Large intestine (tissue), 12 donors: ENCODE measurements at places on chromosomes 1 and 21. TPM values are rescaled to one million over a fixed set of nuclear protein-coding genes. Genes with fewer than 3 reads are reported as not detected.

CELA2A gene
- polyA plus RNA-seq: 0.18 TPM

ANXA9 gene
- polyA plus RNA-seq: 3.2 TPM

TMEM51 gene
- polyA plus RNA-seq: 35.7 TPM

CASQ2 gene
- 1.8 TPM for polyA plus RNA-seq

KIF26B gene
- 3.9 TPM for polyA plus RNA-seq

IGSF21 gene
- polyA plus RNA-seq: 0.54 TPM

WNT2B gene
- 7.5 TPM for polyA plus RNA-seq

HEATR1 gene
- 19.5 TPM for polyA plus RNA-seq

SYT14 gene
- 1.0 TPM for polyA plus RNA-seq

KRTAP19-3 gene
- polyA plus RNA-seq: not detected

CD1E gene
- polyA plus RNA-seq: 0.34 TPM

CHRM3 gene
- polyA plus RNA-seq: 9.5 TPM

TMEM269 gene
- 0.10 TPM for polyA plus RNA-seq

PRR9 gene
- 0.06 TPM for polyA plus RNA-seq

- no peak for DNase-seq
Observed at GRCh38 chr1:87941337-87941946, 612.8 kb downstream of the LMO4 start.

DNA sequence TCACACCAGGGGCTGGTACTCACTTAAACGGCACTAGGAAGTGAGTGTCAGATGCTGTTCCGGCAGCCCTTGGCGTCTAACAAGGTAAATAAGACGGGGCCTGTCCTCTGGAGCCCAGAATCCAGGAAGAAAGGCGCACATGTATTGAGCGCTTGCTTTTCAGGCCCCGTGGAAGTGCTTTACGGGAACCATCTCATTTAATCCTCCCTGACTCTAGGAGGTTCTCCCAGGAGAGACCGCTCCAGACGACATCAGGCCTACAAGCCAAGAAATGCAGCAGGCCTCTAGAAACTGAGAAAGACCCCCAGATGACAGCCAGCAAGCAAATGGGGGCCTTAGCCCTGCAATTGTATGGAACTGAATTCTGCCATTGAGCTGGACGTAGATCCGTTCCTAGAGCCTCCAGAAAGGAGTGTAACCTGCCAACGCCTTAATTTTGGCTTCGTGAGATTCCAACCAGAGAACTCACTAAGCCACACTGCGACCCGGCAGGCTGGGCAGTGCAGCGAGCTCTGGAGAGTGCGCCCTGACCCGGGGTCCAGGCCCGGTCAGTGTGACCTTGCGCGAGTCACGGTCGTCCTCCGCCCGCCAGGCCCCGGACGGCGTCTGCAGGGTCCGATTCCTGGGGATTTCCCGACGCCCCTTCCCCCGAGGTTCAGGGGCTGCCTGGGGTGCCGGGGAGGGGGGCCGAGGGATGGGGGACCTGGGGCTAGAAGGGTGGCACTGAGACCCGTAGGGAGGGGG lies 532 bp upstream of the MANEAL start:
- no peak for DNase-seq

DNA sequence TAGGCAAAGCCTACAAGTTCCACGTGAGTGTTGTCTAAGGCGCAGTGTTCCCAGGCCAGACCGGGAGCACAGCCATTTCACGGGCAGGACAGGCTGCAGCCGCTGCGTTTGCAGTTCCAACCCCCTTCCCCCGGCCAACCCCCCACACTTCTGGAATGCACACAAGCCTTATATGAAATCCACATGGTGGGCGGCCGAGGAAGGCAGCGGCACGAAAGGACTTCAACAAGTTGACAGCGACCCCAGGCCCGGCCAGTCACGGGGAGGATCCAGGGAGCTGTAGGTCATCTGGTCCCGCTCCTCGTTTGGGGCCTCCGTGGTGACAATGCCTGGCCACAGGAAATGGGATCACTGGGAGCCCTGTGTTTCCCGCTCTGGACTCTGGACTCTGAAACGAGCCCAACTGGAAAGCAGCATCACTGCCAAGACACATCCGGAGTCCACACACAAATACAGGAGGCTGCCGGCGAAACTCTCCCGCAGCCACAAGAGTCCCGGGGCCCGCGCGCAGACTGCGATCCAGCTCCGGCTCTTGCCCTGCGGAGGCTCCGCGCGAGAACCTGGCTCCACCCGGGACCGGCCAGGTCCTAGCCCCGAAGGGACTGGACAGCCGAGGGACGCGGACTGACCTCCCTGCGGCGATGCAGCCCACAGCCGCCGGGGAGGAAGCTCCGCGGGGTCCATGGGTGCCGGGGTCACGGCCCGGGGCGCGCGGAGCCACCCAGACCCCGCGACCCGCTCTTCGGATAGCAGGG lies 794 bp downstream of the NID1 start:
- peak; percentile 53 for DNase-seq

DNA sequence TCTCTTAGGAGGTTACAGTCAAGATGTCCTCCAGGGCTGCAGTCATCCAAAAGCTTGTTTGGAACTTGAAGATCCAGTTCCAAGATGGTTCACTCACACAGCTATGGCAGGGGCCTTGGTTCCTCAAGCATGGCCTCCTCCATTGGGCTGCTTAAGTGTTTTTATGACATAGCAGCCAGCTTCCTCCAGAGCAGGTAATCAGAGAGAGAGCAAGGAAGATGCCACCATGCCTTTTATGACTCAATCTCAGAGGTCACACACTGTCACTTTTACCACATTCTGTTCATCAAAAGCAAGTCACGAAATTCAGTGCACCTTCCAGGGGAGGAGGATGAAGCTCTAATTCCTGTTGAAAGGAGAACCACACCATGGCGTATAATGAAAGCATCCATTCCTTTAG lies 17.1 kb downstream of the ELAPOR1 start:
- no peak for DNase-seq

DNA sequence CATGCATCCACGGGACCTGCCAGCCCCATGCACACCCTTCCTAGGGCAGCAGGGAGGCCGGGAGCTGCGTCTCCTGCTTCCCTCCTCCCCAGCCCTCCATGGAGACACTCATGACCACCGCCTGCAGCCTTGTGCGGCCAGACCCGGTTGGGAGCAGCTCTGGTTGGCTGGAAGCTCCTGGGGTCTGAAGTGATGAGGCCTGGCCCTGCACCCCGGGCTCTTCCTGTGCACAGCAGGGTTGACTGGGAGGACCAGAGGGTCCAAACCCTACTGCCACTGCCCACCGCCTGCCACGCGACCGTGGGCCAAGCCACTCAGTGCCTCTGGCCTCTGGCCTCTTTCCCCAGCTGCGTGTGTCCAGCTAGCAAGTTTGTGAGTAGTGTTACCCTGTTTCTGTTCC lies 111.1 kb upstream of the COL6A1 start:
- DNase-seq: no peak

DNA sequence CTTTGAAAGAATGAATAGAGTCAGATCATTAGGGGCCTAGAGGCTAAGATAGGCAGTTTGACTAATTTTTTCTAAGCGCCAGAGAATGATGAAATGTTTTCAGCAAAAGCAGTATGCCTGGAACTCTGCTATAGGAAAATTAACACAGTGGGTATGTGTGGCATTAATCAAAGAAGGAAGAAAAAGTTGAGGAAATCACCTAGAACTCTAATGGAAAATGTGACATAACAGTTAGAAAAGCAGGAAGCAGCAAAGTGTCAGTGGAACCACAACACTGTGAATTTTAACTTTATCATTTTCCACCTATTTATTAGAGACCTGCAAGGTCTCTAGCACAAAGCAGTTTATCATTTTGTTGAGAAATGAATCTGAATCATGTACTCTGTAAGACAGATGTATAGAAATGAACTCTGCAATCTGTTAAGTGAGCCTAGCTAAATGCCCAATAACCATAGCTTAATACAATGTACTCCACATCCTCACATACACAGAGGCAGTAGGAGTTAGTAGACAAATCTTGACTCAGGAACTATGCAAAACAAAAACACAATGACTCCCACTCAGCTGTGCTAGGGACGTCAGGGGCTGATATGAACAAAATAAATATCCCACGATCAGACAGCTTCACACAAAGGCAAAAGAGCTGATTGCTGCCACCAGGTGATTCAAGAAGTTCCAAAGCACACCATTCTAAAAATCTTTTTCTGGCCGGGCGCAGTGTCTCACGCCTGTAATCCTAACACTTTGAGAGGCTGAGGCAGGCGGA lies 500.7 kb upstream of the NFIA start:
- no peak for DNase-seq

DNA sequence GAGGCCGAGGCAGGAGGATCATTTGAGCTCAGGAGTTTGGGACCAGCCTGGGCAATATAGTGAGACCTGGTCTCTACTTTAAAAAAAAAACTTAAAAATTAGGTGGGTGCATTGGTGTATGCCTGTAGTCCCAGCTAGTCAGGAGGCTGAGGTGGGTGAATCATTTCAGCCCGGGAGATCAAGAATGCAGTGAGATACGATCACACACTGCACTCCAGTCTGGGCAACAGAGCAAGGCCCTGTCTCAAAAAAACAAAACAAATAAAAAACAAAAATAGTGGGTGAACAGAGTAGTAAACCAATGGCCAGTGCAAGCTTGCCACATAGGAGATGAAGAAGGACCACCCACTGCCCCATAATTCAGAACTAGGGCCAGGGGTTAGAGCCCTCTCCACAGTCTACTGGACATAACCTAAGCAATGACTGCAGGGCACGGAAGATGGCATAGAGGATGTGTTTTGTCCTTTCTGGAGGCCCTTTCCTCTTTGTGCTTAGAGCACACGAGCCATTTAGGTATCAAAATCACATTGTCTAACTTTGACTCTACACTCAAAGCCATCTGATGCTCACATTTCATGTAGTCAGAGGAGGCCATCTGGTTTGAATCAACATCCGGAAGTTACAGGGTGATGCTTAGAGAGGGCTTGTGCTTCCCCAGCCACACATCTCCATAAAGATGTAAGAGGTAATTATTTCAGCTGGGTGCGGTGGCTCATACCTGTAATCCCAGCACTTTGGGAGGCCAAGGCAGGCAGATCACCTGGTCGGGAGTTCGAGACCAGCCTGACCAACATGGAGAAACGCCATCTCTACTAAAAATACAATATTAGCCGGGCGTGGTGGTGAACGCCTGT lies 12.6 kb downstream of the CD2 start:
- DNase-seq: no peak

DNA sequence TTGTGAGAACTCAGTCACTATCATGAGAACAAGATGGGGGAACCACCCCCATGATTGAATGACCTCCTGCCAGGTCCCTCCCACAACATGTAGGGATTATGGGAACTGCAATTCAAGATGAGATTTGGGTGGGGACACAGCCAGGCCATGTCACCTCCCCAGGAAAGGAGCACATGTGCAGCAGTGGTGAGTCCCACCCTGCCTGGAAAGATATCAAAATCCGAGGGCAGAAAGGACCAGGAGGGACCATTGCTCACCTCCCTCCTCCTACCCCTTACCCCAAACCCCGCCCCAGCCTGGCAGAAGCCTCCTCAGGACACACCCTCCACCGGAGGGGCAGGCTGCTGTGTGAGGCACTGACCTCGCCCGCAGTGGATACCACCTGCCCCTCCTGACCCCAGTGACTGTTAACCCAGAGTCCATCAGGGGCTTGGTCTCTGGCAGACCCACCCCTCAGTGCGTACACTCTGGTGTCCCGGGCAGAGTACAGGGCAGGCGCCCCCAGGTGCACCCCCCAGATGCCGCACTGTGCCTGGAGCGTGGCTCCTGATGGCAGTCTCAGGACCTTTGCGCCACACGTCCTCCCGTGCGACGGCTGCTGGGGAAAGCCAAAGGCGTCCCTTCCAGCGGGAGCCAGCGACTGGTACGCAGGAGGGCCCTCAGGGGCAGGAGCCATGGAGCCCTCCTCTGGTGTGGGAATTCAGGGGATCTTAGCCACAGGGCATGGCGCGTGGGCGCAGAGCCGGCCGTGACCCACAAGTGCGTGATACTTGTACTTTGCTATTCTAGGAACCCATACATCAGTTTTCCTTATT lies 20.9 kb downstream of the PDXK start:
- DNase-seq: peak; percentile 66

- DNase-seq: no peak
Observed at GRCh38 chr1:246760422-246761347, 36.5 kb downstream of the SCCPDH start.

- no peak for DNase-seq
Observed at GRCh38 chr1:1185101-1185765, 11.6 kb downstream of the TTLL10 start.

DNA sequence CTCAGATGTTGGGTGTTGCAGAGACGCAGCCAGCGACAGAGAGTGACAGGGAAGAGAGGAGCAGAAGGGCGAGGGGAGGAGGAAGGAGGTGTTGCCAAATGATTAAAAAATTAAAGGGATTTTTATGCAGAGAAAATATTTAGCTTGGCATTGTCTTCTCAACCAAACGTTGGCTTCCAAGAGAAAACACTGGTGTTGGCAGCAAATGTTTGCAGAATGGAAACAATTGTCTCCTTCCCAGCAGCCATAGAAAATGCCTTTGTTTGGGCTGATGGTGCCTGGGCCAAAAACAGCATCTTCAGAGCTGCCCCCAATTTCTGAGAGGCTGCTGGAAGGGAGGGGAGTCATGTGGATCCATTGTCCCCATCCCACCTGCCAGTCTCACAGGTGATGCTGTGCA lies 29.7 kb upstream of the GRIK3 start:
- no peak for DNase-seq

- DNase-seq: no peak
Observed at GRCh38 chr1:179925922-179926849, 28.4 kb upstream of the CEP350 start.

DNA sequence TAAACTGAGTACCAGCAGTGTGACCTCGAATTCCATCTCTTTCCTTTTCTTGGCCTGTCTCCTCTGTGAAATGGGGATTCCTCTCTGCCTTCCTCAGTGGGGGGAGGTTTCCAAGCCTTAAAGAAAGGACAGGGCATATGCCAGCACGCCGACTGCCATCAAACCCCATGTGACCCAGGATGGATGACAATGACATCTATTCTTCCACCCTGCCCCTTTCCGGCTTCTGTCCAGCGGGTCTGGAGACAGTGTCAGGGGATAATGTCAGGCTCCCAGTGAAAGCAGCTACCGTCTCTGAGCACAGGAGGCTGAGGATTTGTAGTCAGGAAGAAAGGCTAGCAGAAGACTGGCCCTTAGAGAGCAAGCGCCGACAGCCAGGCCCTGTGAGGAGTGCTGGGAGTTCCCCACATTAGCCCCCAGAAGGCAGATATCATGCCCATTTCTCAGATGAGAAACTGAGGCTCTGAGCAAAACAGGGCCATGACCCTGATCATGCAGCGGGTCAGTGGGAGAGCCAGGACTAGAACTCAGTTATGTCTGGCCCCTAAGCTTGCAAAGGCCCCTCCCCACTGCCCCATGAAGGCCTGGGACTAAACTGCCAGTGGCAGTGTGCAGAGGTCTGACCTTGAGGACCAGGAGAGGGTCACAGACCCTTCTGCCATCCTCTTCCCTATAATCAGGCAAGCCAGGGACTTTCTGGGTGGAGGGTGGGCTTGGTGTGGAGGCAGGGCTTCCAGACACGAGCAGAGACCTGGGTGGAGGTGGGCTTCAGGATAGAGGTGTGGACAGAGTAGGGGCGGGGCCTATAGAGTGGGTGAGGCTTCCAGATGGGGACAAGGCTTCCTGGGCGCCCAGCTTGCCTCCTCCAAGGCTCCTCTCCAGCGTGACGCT lies 30.1 kb downstream of the CDCA8 start:
- DNase-seq: no peak

GRCh38 chr1:203026666-203027663 lies 674 bp downstream of the PPFIA4 start:
- no peak for DNase-seq

- no peak for DNase-seq
Observed at GRCh38 chr1:99600782-99601181, 45.1 kb upstream of the PALMD start.

GRCh38 chr1:178649582-178650350 lies 75.3 kb upstream of the RALGPS2 start:
- DNase-seq: no peak

- peak; percentile 3 for DNase-seq
Observed at GRCh38 chr21:24045775-24046215, 1561.5 kb downstream of the MRPL39 start.

- no peak for DNase-seq
Observed at GRCh38 chr21:43936247-43936967, 71.4 kb downstream of the AGPAT3 start.
